ENCODE measurements at places on chromosomes 16 and 17.

GRCh38 chr17:49552070-49552751 is 23.5 kb upstream of the NXPH3 start:
- DNase-seq, result no peak

DNA sequence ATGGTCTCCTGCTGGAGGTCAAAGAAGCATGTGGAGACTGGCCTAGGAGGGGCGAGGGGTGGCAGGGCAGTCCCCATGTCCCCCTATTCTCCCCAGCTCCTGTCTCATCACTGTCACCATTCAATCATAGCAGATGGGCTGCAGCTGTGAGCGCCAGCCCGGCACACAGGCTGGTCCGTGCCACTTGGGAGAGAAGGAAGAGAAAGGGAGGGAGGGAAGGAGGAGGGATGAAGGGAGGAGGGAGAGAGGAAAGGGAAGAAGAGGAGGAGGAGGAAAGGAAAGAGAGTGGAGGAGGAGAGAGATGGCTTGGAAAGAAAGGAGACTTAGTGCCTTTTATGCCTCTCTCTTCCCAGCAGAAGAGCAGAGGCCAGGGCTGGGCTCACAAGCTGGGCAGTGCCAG is 12.4 kb downstream of the NEUROD2 start:
- DNase-seq, result no peak

GRCh38 chr16:83917152-83918120 is 18.5 kb downstream of the MLYCD start:
- no peak for DNase-seq

DNA sequence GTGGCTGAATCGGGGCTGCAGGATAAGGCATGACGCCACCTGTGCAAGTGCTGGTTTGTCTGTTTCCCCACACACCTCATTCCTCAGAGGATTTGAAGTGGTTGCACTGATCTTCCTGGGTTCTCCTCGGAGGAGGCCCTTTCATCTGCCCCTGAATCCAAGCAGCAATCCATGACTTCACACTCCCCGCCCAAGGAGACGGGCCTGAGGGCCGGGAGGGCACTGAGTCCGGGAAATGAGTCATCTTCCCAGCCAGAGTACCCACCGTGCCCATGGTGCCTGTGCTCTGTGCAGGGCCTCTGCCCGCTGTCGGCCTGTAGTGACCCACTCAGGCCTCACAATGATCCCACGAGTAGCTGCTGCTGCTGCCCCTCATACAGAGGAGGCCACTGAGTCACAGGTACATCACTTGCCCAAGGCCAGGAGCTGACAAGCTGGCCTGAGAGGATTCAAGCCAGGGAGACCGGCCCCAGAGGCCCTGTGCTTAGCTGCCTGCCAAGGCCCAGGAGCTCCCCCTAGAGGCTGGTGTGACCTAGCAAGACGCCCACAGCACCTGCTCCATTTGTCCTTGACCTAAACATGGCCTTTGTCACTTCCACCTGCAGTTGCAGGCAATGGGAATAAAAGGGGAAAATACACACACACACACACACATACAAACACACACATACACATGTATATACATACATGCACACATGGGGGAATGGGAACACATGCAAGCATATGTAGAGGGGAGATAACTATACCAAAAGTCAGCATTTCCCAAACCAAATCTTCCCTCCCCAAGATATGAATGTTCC is 240.0 kb downstream of the C16orf95 start:
- DNase-seq, result no peak

All from non-pigmented ciliary epithelial cell (primary cell).